ENCODE measurements at places on chromosomes 2 and 18.
A peak's percentile ranks its signal among the peaks of the same experiment; 100 is the strongest.

DNA sequence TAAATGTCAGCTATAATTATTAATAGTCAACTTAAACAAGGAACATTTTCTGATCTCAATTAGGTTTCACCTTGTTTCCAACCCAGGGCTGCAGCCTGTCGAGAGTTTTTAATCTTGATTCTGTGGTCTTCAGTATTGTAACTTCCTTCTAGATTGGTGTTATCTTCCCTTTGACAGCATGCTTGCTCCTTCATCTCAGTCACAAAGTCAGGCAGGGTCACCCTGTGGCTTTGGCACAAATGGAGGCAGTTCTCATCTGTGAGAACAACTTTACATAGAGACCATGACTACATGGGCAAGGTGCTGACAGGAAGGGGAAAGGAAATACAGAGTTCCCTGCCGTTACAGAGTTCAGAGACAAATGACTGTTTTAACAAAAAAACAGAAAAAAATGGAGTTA lies 50.5 kb downstream of the HNRNPLL start:
- DNase-seq, result no peak
- peaks cover 7% of the 10 kb centered on the region for H3K4me1 ChIP-seq
- no peak overlapping the region for H3K27ac ChIP-seq
- no peak overlapping the region for H3K4me3 ChIP-seq
- H3K36me3 ChIP-seq, result peaks cover 10% of the 10 kb centered on the region
- no peaks in the 10 kb centered on the region for H3K27me3 ChIP-seq

- no peak overlapping the region for H3K27ac ChIP-seq
- no peaks in the 10 kb centered on the region for H3K4me1 ChIP-seq
- H3K27me3 ChIP-seq, result peaks cover 36% of the 10 kb centered on the region
These were observed 48.1 kb upstream of the PKDCC start for GRCh38 chr2:41999592-42000281.

- no peaks in the 10 kb centered on the region for H3K27me3 ChIP-seq
- H3K36me3 ChIP-seq, result no peaks in the 10 kb centered on the region
- DNase-seq, result no peak
- no peak overlapping the region for H3K4me3 ChIP-seq
These were observed 160.8 kb downstream of the MYCN start for GRCh38 chr2:16101196-16101595.

DNA sequence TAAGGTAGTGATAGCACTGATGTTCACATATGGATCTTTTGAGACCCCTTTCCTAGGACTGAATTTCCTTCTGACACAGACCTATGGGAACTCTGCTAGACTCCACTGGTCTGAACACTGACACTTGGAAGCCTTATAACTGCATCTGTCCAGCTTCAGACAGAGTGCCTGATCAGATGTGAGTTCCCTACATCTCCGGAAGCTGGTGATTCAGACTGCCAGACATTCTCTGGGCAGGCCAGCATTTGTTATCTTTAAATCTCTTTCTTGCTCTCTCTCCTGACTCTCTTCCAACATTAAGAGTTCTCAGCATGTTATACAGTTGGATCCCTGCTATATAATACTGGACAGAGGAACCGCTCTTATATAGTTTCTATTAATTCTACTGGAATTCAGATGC lies 408.5 kb downstream of the ZEB2 start:
- H3K36me3 ChIP-seq, result peaks cover 26% of the 10 kb centered on the region
- peak; percentile 93 for DNase-seq
- H3K27ac ChIP-seq, result peak overlapping the region; percentile 74
- no peaks in the 10 kb centered on the region for H3K27me3 ChIP-seq
- peak overlapping the region; percentile 67 for H3K4me3 ChIP-seq

DNA sequence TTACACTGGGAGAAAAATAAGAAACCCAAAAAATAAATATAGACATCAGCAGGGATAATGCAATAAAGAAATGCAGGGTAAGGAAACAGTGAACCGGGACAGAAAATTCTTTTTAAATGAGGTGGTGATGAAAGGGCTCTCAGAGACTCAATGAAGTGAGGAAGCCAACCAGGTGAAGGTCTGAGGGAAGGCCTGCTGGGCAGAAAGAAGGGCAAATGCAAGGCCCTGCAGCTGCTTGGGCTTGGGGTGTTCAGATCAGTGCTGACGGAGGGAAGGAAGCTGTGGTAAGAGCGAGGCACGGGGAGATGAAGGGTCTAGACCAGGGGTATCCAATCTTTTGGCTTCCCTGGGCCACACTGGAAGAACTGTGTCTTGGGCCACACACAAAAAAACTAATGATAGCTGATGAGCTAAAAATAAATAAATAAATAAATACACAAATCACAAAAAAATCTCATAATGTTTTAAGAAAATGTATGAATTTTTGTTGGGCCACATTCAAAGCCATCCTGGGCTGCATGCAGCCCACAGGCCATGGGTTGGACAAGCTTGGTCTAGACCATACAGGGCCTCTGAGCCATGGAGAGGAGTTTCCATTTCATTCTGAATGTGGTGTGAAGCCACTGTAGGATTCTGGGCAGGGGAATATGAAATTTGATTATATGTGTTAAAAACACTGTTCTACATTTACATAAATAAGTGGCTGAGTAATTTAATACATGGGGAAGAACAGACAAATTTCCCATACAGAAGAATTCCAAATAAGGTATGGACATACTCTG lies 96.3 kb upstream of the DNMT3A start:
- peaks cover 6% of the 10 kb centered on the region for H3K27me3 ChIP-seq
- no peak overlapping the region for H3K4me3 ChIP-seq
- no peaks in the 10 kb centered on the region for H3K4me1 ChIP-seq
